Heart right ventricle (tissue), 16 donors: ENCODE measurements at places on chromosomes 13 and 19. TPM values are rescaled to one million over a fixed set of nuclear protein-coding genes. Genes with fewer than 3 reads are reported as not detected.

The C13orf42 gene
- not detected for total RNA-seq

The NRTN gene
- total RNA-seq, result 24.1 TPM

The HIF3A gene
- 22.7 TPM for total RNA-seq

The EBI3 gene
- not detected for total RNA-seq

The PROZ gene
- not detected for total RNA-seq

The ERCC1 gene
- 143 TPM for total RNA-seq

The ADAMTSL5 gene
- 47.8 TPM for total RNA-seq

- no peak for DNase-seq
- peaks cover 3% of the 10 kb centered on the region for H3K4me1 ChIP-seq
- H3K4me3 ChIP-seq, result no peak overlapping the region
- H3K36me3 ChIP-seq, result no peaks in the 10 kb centered on the region
Observed at GRCh38 chr13:48006396-48006795, 5.3 kb upstream of the SUCLA2 start.

- H3K27me3 ChIP-seq, result peaks cover 24% of the 10 kb centered on the region
- H3K27ac ChIP-seq, result no peak overlapping the region
Observed at GRCh38 chr19:12752056-12752781, 628 bp downstream of the BEST2 start.

- H3K4me1 ChIP-seq, result peaks cover 45% of the 10 kb centered on the region
- H3K36me3 ChIP-seq, result peaks cover 16% of the 10 kb centered on the region
- H3K27me3 ChIP-seq, result peaks cover 45% of the 10 kb centered on the region
Observed at GRCh38 chr19:55086730-55087541, 11.3 kb downstream of the EPS8L1 start.
